Heart right ventricle (tissue), 16 donors: ENCODE measurements at places on chromosomes 2 and 18. TPM values are rescaled to one million over a fixed set of nuclear protein-coding genes. Genes with fewer than 3 reads are reported as not detected.

- no peak for DNase-seq
Observed at GRCh38 chr18:2515908-2516625, 55.2 kb downstream of the METTL4 start.

DNA sequence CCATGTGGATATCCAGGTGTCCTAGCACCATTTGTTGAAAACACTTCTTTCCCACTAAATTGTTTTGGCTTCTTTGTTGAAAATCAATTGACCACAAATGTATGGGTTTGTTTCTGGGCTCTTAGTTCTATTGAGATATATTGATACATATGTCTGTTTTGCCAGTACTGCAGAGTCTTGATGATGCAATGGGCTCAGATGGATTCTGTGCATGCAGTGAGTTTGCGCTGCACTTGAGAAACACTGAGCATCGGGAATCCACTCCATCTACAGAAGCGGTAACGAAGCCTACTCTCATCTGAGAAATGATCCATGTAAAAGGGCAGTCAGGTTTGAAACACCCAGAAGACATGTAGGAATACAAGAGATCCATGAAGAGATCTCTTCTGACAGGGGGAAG is 21.9 kb upstream of the DNAJC10 start:
- DNase-seq: no peak

GRCh38 chr2:207437524-207438143 is 92.1 kb upstream of the CREB1 start:
- no peak for DNase-seq

AMER3 gene
- total RNA-seq: not detected

NEU4 gene
- total RNA-seq: not detected

NAT8 gene
- total RNA-seq: not detected

B3GNT2 gene
- total RNA-seq: 26.6 TPM
